CD4-positive, alpha-beta T cell treated with Interleukin-6 at 100 ng/mL for 8 hours (primary cell): ENCODE measurements at places on chromosomes 3 and 15.
A peak's percentile ranks its signal among the peaks of the same experiment; 100 is the strongest.

DNA sequence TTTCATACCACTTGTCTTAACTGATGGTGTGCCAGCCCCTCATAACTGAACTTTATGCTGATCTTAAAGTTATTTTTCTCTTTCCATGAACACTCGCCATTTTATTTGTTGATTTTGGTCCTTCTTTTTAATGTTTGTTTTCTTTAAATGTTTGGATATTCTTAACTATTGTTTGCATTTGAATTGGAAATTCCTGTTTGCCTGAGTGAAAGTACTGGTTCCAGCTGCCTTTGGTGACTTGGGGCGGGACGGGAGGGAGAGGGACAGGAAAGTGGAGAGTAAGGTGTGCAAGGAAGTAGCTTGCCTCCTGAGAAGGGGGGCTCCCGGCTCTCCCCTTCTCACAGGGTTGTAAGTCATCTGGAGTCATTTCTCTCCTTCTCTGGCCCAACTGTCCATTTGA lies 287.1 kb upstream of the PPP2R3A start:
- DNase-seq, result no peak

- DNase-seq, result no peak
Measured at GRCh38 chr3:127037021-127037400, 54.1 kb downstream of the PLXNA1 start.

DNA sequence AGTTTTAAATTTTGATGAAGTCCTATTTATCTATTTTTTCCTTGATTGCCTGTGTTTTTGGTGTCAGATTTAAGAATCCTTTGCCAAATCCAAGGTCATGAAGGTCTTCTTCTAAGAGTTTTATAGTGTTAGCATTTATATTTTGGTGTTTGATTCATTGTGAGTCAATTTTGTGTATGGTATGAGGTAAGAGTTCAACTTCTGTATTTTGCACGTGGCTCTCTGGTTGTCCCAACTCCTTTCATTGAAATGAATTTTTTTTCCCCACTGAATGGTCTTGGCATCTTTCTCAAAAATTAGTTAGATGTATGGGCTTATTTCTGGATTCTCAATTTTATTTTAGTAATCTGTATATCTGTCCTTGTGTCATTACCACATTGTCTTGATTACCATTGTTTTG lies 57.1 kb upstream of the STRIT1 start:
- no peak for DNase-seq

GRCh38 chr3:9398700-9399336 lies 1.4 kb downstream of the SETD5 start:
- DNase-seq, result peak; percentile 14

GRCh38 chr3:98552232-98553020 lies 20.6 kb downstream of the GPR15 start:
- DNase-seq, result no peak

- no peak for DNase-seq
Measured at GRCh38 chr3:142850395-142851023, 38.4 kb downstream of the PCOLCE2 start.

GRCh38 chr3:140527156-140527555 lies 150.7 kb upstream of the TRIM42 start:
- DNase-seq, result no peak

- DNase-seq, result no peak
Measured at GRCh38 chr3:120678331-120678947, 3.6 kb downstream of the HGD start.

GRCh38 chr3:34073111-34073510 lies 274.7 kb downstream of the PDCD6IP start:
- no peak for DNase-seq

- no peak for DNase-seq
Measured at GRCh38 chr3:47577583-47578118, 1.0 kb downstream of the CSPG5 start.

GRCh38 chr3:142580061-142580423 lies 1.5 kb upstream of the ATR start:
- DNase-seq, result no peak

DNA sequence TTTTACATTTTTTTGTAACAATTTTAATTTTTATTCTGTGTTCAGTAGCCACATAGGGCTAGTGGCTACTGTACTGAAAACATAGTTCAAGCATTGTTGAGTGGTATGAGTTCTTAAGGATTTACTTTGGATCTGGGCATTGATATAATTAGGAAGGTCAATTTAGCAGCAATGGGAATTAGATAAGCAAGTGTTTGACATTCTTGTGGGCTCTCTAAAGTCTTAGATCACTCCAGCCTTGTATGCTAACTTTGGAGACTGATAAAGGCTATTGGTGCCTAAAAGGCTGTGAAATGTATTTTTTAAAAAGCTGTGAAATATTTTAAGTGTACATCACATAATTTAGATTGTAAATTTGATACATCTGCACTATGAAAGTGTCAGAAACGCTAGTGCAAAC lies 2.5 kb upstream of the DNAJC13 start:
- DNase-seq, result no peak

DNA sequence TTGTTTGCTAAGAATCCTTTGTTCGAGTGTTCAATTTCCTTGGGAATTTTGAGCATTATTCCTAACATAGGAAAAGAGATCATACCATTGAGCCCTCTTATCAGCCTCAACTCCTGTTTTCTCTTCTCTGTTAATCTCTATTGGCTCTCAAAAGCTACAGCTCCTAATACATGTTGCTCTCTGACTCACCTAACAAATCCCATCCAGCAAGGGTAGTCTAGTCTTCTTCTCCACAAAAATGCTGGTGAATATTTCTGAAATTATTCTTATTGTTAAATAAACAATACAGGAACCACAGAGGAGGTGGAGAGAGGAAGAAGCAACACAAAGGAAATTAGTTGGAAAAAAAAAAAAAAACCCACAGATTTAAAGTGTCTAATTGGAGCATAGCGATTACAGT lies 325.8 kb upstream of the NAALADL2 start:
- DNase-seq, result no peak

GRCh38 chr3:25610167-25610566 lies 54.5 kb downstream of the TOP2B start:
- no peak for DNase-seq

GRCh38 chr3:117553461-117553860 lies 843.9 kb downstream of the TUSC7 start:
- no peak for DNase-seq

DNA sequence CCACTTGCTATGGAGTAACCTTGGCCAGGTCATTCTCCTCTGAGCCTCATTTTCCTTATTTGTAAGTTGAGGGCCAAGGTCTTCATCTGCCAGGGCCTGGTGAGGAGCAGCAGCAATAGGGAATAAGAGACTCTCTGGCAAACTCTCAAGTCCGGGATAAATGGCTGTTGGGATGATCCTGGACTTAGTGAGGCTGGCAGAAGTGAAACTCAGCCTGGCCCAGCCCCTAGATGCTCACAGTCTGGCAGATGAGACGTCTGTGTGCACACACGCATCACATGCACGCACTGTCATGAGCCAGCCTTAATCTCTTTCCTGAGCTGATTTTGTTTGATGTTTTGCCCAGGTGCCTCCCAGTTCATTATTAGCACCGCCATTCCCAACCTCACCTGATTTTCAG lies 26.8 kb downstream of the SLC6A6 start:
- DNase-seq, result no peak

DNA sequence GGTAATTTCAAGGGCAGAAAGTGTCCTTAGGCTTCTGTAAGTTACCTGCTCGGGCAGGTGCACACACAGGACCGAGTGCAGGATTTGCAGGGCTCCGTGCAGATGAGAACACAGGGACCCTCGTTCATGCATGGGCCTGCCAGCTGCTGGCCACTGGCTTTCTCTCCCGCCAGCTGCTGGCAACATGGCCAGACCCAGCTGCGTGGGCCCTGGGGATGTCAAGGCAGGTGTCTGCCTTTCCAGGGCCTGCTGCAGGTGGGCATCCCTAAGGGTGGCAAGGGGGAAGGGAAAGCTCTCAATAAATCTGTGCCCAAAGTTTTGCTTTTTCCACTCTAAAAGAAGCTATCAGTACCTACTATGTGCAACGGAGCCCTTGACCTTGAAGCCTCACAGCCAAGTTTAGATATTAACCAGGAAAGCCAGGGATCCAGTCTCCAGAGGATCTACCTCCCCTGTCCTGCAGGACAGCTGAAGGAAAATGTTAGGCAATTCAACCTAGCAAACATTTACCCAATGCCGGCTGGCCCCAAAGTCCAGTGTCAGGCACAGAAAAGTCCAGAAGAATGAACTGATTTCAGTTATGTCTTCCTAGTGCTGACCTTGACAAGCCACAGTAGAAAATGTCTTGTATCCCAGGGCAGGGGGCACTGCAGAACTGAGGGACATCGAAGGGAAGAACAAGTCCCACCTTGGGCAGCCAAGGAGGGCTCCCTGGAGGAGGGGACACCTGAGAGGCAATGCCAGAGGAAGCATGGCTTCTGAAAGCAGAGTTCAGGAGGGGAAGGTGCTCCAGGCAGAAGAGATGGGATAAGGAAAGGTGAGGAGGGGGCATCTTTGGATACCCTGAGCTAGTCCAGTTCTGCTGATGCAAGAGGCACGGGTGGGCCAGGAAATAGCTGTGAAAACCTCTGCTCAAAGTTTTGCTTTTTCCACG lies 26.4 kb downstream of the NUP210 start:
- no peak for DNase-seq

- no peak for DNase-seq
Measured at GRCh38 chr3:78878011-78878410, 889.8 kb downstream of the ROBO1 start.

- DNase-seq, result no peak
Measured at GRCh38 chr3:126987596-126987995, 4.7 kb downstream of the PLXNA1 start.

DNA sequence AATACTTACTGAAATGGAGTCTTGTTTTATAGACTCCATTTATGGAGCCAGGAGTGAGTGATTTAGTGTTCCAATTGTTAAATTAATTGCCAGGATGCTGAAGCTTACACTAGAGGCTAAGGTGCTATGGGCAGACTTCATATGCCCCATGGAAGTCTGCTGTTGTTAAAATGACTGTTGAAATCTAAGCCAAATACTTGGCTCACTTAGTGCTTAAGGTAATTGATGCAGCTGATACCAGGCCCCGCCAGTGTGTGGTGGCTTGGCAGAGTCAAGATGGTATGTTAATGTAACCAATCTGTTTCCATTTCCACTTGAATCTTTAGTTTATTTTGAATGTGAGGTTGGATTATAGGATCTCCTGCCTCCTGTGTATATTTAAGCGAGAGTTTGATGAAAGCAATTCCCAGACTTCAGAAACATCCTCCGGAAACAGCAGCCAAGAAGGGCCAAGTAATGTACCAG lies 187.1 kb downstream of the ITPR1 start:
- no peak for DNase-seq
